ENCODE measurements at places on chromosomes 2 and 18.

DNA sequence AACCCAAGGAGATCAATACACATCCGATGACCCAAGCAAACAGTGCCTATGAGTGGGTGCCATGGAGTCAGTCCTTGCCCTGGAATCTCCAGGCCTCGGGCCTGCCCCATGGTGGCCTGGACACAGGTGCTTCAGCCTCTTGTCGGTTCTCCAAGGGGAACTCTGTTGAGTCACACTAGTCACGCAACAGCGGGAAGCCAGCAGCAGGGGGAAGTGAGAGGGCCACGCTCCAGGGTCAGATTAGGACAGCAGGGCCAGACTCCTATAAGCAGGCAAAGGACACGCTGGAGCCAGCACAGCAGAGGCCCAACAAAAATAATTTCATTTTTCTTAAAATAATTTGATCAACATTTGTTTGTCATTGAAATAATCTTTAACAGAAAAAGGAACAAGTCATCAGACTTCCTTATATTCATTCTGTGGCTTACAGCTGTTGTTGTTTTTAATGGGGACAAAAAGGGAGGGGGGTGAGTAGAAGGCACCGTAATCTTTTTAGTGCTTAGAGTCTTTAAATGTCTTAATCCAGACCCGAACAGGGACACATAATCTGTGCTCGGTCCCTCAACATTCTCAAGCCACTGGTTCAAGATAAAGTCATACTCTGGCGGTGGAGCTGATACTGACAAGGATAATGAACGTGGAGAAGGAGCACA, 16.4 kb upstream of the ARMC9 start:
- no peak for DNase-seq

GRCh38 chr2:59691518-59692190, 861.8 kb downstream of the BCL11A start:
- no peak for DNase-seq

DNA sequence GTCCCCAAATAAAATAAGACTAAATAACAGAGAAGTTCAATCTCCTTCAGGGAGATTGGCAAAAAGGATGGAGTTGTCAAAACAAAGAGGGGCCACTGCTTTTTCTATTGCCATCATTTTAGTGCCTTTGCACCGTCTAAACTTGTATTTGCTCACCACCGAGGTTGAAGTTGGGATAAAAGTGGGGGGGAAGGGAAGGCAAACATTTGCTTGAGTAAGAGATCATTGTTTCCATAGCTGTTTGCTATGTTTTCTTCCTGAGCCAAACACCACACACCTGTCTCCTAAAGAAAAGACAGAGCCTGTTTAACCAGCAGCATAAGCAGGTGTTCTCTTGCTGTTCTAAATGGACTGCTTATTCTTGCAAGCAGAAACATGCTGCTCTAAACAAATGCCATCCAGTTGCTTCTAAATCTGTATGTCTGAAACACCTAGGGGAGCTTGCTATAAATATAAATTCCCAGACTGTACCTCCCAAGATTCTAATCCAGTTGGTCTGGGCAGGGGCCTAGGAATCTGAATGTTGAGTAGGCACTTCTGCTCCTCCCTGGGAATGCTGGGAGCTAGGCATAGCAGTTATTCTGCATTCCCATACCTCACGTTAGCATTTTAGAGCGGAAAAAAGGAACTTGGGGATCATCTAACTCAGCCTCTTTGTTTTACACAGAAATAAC, 179.4 kb upstream of the ARL4C start:
- no peak for DNase-seq

GRCh38 chr18:13894531-13894930, 20.8 kb downstream of the MC2R start:
- DNase-seq, result no peak

GRCh38 chr2:156423674-156424282, 12.4 kb upstream of the GPD2 start:
- DNase-seq, result no peak

DNA sequence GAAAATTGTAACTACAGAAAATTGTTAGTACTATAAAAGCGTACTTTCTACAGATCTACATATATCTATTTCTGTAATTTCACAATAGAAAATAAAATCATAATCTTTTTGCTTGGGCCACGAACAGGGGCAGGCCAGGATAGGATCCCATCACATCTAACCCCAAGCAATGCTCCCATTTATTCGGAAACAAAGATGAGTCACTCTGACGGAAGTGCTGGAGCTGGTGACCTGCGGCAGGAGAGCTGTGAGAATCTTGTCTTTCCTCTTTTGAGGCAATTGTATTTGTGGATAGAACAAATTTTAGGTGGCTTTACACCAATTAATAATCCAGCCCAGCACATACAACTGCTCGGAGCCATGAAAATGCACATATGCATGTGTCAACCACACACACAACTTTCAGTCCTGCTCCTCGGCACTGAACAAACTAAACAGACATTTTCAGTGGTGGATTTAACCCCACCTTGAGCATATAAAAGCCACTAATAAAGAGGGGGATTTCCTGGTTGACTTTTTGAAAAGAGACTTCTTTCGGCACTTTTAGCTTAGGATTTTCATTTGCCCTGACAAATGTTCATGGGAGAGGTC, 22.3 kb upstream of the INSIG2 start:
- no peak for DNase-seq

DNA sequence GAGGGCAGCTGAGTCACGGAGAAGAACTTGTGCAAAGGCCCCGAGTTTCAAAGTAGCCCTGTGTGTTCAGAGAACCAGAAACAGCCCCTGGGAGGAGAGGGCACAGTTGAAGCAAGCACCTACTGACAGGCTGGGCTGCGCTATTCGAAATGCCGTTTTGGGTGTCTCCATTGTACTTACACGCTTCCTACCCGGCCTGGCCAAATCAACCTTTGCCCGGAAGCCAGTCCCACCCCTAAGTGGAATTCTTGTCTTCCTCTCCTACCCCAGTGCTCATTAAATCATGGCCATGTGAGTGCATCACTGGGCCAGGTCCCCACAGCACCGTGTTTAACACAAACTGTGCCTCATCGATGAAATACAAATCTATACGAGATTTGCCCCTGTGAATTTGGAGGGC, 6.0 kb downstream of the DIPK1C start:
- DNase-seq, result no peak

All from stimulated activated CD4-positive, alpha-beta T cell treated with anti-CD3 and anti-CD28 coated beads, Interleukin-12 subunit alpha, Interleukin-12 subunit beta, amount 100 ng/mL, for 4 hours (primary cell).